GM12878 (cell line): ENCODE measurements at places on chromosomes 6 and 20. TPM values are rescaled to one million over a fixed set of nuclear protein-coding genes. Genes with fewer than 3 reads are reported as not detected.
A peak's percentile ranks its signal among the peaks of the same experiment; 100 is the strongest.

DNA sequence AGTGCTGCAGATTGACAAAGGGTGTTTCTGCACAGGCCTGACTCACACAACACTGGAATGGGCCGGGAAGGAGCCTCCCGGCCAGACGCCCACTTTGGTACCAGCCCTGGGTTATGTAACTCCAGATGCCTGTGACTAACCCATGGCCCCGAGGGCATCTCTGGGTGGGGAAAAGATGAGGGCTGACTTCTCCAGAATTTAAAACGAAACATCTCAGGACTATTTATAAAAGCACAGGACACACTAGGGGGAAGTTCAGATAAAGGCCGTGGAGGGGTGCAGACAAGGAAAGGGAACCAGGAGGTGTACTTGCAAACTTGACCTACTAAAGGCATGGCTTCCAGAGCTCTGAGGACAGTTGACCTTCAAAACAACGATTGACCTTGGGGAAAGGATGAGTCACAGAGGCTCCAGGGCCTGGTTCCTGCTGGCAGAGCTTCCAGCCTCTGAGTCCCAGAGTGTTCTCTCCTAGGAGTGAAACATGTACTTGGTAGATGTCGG, 196.9 kb downstream of the NFATC2 start:
- no peaks in the 10 kb centered on the region; the same call in 1 of the 2 replicates for H3K27me3 ChIP-seq
- H3K27ac ChIP-seq: no peak overlapping the region
- DNase-seq: no peak

MUC21 gene
- total RNA-seq: not detected in 2 replicates

GRCh38 chr20:18287546-18287914, 797 bp upstream of the ZNF133 start:
- peaks cover 12% of the 10 kb centered on the region for H3K4me1 ChIP-seq
- peak overlapping the region; percentile 94 for H3K27ac ChIP-seq
- no peaks in the 10 kb centered on the region for H3K36me3 ChIP-seq

CAP2 gene
- 0.15 TPM in 1 of 2 replicates, not detected in the other for total RNA-seq

DNA sequence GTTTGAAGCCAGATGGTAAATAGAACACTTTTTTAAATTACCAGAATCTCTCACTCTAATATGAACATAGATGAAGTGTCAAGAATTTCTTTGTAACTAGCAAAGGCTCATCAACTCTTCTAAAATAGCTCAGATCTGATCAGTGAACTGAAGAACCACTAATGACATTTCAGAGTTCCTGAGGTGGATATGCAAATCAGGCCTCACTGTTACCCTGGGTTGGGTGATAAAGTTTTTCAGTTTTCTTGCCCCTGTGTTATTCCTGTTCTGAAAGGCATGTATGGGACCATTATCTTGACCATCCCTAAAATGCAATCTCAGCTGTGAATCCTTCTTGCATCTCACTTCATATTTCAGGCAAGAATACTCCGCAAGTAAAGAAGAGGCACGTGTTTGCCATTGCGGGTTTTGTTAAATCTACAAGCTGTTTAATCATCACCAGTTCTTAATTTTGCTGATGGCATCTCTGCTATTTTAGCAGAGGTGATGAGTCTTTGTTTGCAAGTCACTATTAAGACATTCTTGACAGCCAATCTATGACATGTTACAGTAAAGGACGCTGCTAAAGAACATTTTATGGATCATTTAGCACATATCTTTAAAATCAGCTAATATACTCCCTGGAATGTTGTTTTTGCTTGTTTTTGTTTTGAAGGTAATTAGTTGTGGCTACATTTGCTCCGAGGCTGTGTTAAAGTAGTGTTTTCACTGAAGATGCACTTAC, 47.9 kb downstream of the KHDC1L start:
- no peak overlapping the region for H3K27ac ChIP-seq
- peak; percentile 33 for DNase-seq
- H3K4me3 ChIP-seq: peak overlapping the region; percentile 21; the same call in 1 of the 2 replicates

SEL1L2 gene
- total RNA-seq: not detected in 2 replicates

BMP2 gene
- 1.4 and 1.5 TPM in 2 replicates for total RNA-seq

DNA sequence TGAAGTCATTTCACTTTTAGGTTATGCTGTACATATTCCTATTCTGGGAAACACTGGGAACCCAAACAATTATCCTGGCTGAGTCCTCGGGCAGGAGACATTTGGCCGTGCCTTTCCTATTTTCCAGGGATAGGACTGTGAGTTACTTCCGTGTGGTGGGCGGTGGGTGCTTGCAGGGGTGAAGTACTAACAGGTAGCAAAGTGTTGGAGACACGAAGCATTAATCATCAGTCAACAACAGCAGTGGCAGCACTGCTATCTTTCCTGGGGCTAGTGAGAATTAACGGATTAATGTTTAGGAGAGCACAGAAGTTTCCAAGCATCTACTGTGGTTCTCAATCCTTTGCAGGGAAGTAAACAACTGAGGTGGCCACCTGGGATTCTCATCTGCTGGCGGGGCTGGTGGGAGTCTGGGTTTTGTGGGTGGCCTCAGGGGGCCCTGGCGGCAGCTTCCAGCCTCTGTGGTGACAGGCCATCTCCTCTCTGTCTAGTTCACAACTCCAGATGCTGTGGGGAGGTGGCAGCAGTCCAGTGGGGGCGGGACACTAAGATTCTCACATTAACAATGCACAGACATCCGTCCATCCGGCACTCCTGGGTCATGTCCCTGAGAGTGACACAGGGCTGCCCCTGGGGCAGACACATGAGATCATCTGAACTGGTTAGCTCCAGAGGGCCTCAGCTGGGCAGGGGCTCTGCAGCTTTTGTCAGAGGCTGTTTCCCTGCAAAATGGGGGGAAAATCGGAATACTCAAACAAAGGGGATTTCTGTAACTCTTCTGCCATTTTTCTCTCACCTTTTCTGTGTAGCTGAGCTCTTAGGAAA, 90.9 kb downstream of the GJA10 start:
- no peak overlapping the region for H3K4me3 ChIP-seq
- H3K27me3 ChIP-seq: peaks cover 4% of the 10 kb centered on the region
- no peaks in the 10 kb centered on the region for H3K4me1 ChIP-seq
- no peaks in the 10 kb centered on the region for H3K36me3 ChIP-seq
- H3K27ac ChIP-seq: no peak overlapping the region
- DNase-seq: no peak

DNA sequence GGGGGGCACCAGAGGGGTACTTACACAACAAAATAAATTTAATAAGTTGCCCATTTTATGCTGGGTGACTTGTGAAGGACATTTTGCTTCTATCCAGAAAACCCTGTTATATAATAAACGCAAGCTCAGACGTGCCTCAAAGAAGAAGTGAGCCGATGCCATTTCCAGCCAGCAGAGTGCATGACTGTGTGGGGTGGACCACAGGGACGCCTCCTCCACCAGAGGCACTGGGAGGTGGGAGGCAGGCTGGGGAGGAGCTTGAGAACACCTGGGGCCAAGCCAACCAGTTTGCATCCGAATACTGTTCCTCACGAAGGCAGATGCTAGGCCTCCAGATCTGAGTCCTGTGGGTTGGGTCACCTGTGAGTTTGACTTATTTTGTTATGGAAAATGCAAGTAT, 363.8 kb downstream of the RNGTT start:
- no peak overlapping the region for H3K4me3 ChIP-seq
- H3K27me3 ChIP-seq: no peaks in the 10 kb centered on the region
- H3K27ac ChIP-seq: no peak overlapping the region
- no peak for DNase-seq
- no peaks in the 10 kb centered on the region for H3K36me3 ChIP-seq

CYP24A1 gene
- total RNA-seq: 0.69 TPM in 1 of 2 replicates, not detected in the other

GRCh38 chr20:32231847-32232246, 24.2 kb downstream of the POFUT1 start:
- no peaks in the 10 kb centered on the region for H3K27me3 ChIP-seq
- H3K36me3 ChIP-seq: peaks cover 25% of the 10 kb centered on the region
- DNase-seq: no peak
- peaks cover 10% of the 10 kb centered on the region; the same call in 1 of the 2 replicates for H3K4me1 ChIP-seq
- H3K27ac ChIP-seq: peak overlapping the region; percentile 9; the same call in 1 of the 2 replicates

GRCh38 chr6:226516-227073, 65.7 kb upstream of the DUSP22 start:
- no peak overlapping the region for H3K4me3 ChIP-seq
- H3K36me3 ChIP-seq: no peaks in the 10 kb centered on the region
- peak; percentile 68 for DNase-seq
- no peaks in the 10 kb centered on the region for H3K27me3 ChIP-seq

- H3K27ac ChIP-seq: no peak within 1 kb of the TSS
- DNase-seq: no peak
- no peaks in the 10 kb centered on the region for H3K4me1 ChIP-seq
- no peaks in the 10 kb centered on the region; the same call in none of the 2 replicates for H3K27me3 ChIP-seq
- no peak within 1 kb of the TSS for H3K4me3 ChIP-seq
These were observed at the start of gene PDE7B for GRCh38 chr6:135851442-135852271. Gene PDE7B, plus strand, starts transcription at chr6:135851701.

VGLL2 gene
- total RNA-seq: not detected in 2 replicates

DNA sequence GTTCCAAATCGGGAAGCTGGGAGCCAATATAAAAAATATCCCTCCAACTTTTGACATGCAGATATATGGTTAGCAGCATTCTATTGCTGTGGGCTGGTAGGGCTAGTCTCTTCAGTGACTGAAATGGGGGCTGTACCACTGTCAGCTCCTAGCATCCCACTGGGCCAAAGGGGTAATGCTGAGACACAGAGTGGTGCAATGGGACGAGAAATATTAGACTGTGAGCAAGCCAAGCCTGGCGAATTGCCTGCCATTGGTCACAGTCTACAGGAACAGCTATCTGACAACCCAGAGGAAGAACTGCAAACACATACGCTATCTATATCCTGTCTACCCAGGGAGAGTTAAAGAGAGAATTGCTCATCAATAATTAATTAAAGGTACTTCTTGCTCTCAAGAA, 3.5 kb downstream of the SLC35F1 start:
- H3K27me3 ChIP-seq: peaks cover 10% of the 10 kb centered on the region; the same call in 1 of the 2 replicates
- H3K4me1 ChIP-seq: no peaks in the 10 kb centered on the region
- DNase-seq: no peak
- no peak overlapping the region for H3K4me3 ChIP-seq

GRCh38 chr6:119277052-119277451, 72.5 kb downstream of the MAN1A1 start:
- no peaks in the 10 kb centered on the region for H3K27me3 ChIP-seq
- no peak for DNase-seq
- H3K27ac ChIP-seq: no peak overlapping the region
- H3K4me3 ChIP-seq: no peak overlapping the region

MEI4 gene
- total RNA-seq: not detected in 2 replicates

- no peaks in the 10 kb centered on the region for H3K36me3 ChIP-seq
- DNase-seq: no peak
- H3K4me1 ChIP-seq: no peaks in the 10 kb centered on the region
- H3K27me3 ChIP-seq: no peaks in the 10 kb centered on the region
- no peak overlapping the region for H3K4me3 ChIP-seq
- H3K27ac ChIP-seq: no peak overlapping the region
These were observed 190.1 kb downstream of the CDH4 start for GRCh38 chr20:61442075-61442670.

DNA sequence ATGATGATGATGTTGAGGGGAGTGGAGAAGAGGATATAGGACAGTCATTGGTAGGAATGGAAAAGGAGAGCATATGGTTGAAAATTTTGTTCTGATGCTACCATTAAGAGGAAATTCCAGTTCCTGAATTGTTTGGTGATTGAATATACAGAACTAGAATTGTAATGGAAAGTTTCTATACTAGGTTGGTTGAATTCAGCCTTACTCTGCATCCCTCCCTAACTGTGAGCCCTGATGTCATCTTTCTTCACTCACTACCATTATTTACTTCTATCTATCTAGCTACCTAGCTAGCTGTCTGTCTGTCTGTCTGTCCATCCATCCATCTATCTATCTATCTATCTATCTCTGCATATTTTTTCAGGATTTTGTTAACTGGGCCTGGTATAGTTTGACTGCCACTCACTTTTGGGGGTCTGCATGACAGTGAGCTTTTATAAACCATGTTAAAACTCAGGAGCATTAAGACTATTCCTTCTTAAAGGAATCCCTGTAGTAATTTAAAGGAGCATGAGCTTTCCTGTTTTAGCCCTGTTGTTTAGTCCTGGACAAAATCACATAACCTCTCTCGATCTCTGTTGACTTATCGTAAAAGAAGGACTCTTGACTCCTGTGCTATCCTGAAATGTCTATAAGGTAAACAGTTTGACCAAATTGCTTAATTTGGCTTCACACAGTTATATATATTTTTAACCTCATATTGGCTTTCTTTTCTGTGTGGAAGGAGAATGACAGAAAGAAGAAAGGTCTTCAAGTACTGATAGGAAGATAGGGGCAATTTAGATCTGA, 71.4 kb downstream of the AKAP7 start:
- H3K4me3 ChIP-seq: no peak overlapping the region
- H3K36me3 ChIP-seq: no peaks in the 10 kb centered on the region

DNA sequence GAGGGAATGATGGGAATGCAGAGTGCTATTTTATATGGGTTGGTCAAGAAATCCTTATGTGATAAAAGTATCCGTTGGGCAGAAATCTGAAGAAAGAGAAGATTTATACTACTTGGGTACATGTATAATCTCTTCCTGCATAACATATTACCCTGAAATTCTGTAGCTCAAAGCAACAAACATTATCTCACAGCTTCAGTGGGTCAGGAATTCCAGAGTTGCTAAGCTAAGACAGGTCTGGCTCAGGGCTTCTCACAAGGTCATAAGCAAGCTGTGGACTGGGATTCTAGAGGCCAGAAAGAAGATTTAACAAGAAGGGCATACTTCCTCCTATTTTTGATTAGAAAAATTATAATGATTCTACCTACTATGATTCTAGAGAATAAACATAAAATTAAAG, 172.5 kb upstream of the THEMIS start:
- no peak for DNase-seq
- no peaks in the 10 kb centered on the region for H3K27me3 ChIP-seq
- no peaks in the 10 kb centered on the region for H3K36me3 ChIP-seq
- no peaks in the 10 kb centered on the region for H3K4me1 ChIP-seq

GRCh38 chr6:158184608-158185007, 16.5 kb downstream of the GTF2H5 start:
- no peak for DNase-seq
- no peaks in the 10 kb centered on the region for H3K27me3 ChIP-seq
- no peaks in the 10 kb centered on the region for H3K4me1 ChIP-seq

GRCh38 chr6:38512211-38512610, 127.5 kb downstream of the BTBD9 start:
- H3K4me1 ChIP-seq: no peaks in the 10 kb centered on the region
- no peak overlapping the region for H3K4me3 ChIP-seq
- H3K27me3 ChIP-seq: no peaks in the 10 kb centered on the region
- no peak for DNase-seq

GRCh38 chr20:57582029-57582378, 21.1 kb downstream of the PCK1 start:
- H3K27ac ChIP-seq: no peak overlapping the region
- H3K4me1 ChIP-seq: no peaks in the 10 kb centered on the region
- no peak for DNase-seq

DNA sequence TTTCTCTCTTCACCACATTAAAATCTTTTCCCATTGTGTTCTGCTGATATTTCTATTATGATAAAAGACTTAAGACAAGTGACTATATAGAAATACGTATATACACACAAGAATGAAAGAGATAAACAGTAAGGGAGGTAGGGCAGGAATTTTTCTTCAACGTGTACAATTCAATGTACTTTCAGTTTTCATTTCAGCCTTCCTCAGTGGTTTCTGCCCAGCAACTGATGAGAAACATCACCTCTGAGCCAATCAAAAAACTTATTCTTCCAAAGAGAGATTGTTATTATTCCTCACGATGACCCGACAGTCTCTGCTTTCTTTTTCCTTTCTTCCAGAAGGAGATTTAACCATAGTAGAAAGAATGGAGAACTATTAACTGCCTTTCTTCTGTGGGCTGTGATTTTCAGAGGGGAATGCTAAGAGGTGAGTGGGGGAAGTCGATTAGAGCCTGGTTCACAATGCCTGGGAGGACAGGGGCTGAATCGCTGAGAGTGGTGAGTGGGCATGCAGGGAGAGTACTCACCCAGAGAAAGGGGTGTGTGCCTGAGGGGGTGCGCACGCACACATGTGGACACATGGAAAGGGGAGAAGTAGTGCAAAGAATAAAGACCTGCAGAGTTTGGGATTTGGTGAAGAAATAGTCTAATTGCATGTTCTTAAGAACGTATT, at the start of gene BTN3A1:
Gene BTN3A1, plus strand, starts transcription at position 289 of the 672 bp plus-strand sequence. CDS start 3,289 bp downstream, outside the sequence.
- H3K27ac ChIP-seq: peak within 1 kb of the TSS; percentile 84
- 0 out of 2 replicates have a peak, but pooled peaks cover 3% of the 10 kb centered on the region for H3K36me3 ChIP-seq
- H3K27me3 ChIP-seq: no peaks in the 10 kb centered on the region
